AG08395 (cell line): ENCODE measurements at places on chromosomes 1 and 21.

DNA sequence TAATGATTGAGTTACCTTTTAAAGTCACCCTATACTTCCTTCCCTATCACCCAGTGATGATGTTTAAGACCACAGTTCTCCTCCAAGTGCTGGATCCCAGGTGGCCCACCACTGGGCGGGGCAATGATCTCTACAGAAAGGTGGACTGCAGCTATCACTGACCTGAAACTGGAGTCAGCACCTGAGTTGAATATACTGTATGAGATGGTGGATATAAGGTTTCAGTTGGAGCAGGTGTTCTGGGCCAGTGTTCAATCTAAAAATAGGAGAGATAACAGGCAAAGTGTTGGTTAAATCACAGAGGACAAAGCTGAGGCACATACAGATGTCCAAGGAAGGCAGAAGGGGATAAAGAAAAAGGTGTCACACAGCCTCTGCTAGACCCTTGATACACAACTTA is 96.6 kb downstream of the SIPA1L2 start:
- no peak for DNase-seq

GRCh38 chr1:242703467-242703866 is 179.0 kb upstream of the PLD5 start:
- no peak for DNase-seq

GRCh38 chr1:85268801-85269585 is 7.4 kb downstream of the BCL10 start:
- DNase-seq: no peak

DNA sequence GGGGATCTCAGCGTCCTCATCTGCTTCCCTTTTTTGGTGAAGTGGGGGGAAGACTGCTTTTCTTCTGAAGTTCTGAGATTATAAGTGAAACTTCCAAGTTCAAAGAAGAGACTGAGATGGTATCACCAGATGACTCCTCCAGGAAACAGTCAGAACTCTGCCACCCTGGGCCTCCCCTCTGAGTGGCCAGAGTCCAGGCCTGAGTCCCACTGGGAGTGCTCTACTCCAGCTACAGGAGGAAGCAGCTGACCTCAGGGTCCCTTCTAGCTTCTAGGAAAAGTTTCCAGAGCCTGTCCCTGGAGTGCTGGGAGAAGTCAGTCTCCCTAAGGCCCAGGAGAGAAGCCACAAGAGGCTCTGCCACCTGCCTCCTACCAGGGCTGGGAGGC is 104.7 kb downstream of the CASZ1 start:
- peak; percentile 36 for DNase-seq

- DNase-seq: peak; percentile 71
These were observed 104.7 kb downstream of the CAMTA1 start for GRCh38 chr1:6889875-6890480.

DNA sequence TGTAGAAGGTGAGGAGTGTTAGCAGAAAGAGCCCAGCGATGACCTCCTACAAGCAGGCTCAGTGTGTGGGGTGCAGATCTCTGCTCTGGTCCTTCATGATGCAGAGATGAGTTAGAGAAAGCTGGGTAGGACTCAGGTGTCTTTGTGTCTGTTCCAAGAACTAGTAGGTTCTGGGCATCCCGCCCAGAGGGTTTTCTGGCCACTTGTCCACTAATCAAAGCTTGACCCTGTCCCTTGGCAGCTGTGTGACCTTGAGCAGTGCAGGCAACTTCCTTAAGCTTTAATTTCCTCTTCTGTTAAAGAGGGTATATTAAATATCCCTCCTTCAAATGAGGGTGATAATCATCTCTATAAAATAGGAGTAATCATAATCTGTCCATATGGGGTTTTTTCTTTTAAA is 54.7 kb upstream of the WNT4 start:
- no peak for DNase-seq

- DNase-seq: peak; percentile 73
These were observed 216.0 kb downstream of the DYRK1A start for GRCh38 chr21:37582590-37582989.

- DNase-seq: peak; percentile 75
These were observed 92.1 kb downstream of the LRRC8C start for GRCh38 chr1:89725011-89725370.

GRCh38 chr1:231187571-231187970 is 25.7 kb downstream of the TRIM67 start:
- no peak for DNase-seq

DNA sequence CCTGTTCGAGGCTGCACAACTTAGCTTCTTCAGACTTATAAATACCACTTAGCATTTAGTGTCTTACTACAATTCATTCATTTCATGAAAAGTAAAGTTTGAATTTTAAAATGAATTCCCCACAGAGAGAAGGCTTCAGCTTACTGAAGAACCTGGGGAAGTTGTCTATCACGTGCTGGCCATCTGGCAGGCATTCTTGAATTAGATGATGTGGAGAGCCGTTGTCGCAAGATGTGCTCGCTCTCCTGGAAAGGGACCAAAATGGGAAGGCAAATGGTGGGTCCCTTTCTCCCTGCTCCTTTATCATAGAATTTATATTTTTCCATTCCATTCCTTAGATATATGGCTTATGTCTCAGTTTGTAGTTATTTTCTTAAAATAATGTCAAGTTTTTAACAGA is 90.5 kb downstream of the CD247 start:
- no peak for DNase-seq

DNA sequence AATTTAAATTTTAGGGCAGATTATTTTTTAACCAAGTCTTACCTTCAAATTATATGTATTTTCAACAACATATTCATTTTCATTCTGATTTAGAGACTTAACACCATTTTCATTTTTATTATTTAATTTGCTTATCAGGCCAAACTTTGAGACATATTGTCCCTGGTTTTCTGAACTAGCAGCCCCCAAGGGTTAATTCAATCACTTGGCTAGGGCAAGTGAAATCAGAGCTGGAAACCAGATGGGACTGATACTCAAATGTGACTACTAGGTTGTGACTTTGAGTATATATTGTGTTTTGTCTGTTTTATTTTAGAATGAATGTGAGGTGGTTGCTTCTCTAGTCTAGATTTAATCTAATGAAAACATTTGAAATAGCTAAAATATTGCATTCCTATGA is 198.9 kb upstream of the PTGFR start:
- no peak for DNase-seq

DNA sequence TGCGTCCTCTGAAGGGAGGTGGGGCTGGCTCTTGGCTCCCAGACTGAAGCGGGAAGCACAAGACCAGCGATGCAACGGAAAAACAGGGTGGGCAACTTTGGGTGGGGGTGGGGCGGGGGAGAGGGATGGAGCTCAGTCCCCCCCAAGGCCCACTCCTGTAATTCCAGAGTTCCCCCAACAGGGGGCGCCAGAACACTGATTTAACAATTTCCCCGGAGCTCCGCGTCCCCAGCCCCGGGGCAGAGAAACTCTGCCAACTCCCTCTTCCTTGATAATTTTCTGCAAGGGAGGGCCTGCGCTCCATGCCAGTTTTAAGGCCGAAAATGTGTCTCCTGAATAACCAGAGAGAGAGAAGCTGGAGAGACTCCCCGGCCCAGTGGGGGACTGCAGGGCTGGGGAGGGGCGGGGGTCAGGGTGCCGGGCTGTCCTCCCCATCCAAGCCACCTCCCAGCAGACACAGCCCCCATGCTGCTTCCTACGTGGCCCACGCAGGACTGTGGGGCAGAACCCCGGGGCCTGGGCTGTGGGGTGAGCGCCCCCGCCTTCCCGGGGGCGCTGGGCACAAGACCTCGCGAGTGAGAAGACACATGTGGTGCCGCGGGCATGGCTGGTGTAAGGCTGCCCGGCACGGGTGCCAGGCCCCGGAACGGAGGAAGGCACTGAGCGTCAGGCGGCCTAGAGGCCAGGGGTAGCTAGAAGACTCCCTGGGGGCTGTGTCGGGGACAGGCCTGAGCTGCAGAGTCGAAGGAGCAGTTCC is 51.4 kb downstream of the KIF21B start:
- DNase-seq: peak; percentile 86

- DNase-seq: no peak
These were observed 4.2 kb upstream of the OTUD3 start for GRCh38 chr1:19877821-19878636.

- no peak for DNase-seq
These were observed 40.8 kb upstream of the WARS2 start for GRCh38 chr1:119181218-119181617.

- DNase-seq: peak; percentile 40
These were observed 49.0 kb upstream of the ETS2 start for GRCh38 chr21:38756746-38757145.

DNA sequence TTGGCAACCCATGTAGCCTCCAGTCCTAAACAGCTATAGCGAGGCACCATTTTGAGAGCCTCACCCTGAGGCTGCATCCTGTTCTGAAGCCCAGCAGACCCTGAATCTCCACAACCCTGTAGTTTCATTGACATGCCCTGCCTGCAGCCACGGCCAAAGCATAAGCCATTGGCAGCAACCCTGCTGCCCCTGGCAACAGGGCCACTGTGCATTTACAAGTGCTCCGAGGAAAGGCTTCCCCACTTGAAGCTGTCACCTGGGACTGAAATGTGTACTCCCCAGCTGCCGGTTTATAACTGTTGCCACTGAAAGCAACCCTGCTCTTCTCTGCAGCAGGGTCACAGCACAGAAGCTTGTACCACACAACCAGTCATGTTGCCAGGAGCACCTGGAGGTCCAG is 124.2 kb upstream of the OLFM3 start:
- DNase-seq: no peak

- DNase-seq: peak; percentile 6
These were observed 121.2 kb downstream of the DUSP10 start for GRCh38 chr1:221620437-221621384.

DNA sequence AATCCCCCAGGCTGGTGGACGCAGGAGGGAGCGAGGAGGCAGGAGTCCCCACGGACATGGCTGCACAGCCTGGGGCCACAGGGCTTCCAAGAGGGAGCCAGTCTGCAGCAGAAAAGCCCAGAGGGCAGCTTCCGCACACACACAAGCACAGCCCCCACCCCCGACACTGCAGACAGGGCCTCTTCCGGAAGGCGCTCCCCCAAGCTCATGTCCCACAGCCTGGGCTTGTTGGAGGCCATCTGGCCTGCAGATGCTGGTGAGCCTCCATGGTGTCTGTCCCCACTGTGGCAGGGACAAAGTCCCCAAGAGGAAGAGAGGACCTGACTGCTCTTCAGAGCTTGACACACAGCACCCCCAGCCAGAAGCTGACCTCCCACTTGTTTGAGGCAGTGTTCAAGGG is 13.4 kb upstream of the KIAA1614 start:
- DNase-seq: peak; percentile 20
